ENCODE measurements at places on chromosomes 7 and 10.

DNA sequence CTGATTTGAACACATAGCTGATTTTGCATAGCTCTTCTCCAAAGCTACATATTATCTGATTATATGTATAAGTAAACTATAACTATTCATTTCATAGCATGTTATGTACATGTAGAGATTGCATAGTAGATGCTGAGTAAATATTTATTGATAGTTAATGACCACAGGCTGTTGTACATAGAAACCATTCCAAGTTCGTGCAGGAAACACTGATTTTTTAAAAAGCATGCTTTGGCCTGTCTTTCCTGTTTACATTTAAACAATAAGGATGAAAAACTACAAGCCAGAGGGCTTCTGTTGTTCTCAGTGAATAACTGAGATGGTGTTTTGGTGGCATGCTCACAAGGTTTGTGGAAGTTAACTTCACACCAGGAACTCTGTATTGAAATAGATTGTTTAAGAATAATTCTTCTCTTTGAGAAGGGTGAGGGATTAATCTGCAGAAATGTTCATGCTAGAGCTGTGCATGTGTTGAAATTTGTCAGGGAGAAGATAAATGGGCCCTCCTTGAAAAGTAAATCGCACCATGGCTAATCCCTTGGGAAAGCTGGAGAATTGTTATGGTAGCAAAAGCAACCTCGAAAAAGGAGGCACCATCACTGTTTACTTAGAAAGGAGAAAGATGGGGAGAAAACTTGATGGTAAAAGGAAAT, 120.2 kb upstream of the SP8 start:
- DNase-seq, result no peak

DNA sequence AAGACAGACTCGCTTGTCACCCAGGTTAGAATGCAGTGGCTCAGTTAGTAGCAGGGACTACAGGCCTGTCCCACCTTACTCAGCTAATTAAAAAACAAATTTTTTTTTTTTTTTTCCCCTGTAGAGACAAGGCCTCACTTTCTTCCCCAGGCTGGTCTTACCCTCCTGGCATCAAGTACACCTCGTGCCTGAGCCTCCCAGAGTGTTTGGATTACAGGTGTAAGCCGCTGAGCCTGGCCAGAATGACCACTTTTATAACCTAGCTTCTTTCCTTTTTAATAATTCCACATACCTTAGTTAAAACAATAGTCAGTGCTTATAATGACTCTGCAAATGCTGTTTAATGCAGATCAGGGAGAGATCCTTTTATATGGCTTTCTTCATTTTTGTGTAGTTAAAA, 31.3 kb downstream of the RSBN1L start:
- DNase-seq, result no peak

- DNase-seq, result no peak
These were observed 652.8 kb upstream of the CELF2 start for GRCh38 chr10:10364902-10365301.

GRCh38 chr7:80410081-80410480, 101.8 kb downstream of the GNAT3 start:
- no peak for DNase-seq

- DNase-seq, result no peak
These were observed 11.9 kb downstream of the MYO1G start for GRCh38 chr7:44966731-44967538.

- no peak for DNase-seq
These were observed 7.0 kb upstream of the FUOM start for GRCh38 chr10:133364645-133365431.

GRCh38 chr7:14381936-14382335, 392.5 kb upstream of the ETV1 start:
- no peak for DNase-seq

- no peak for DNase-seq
These were observed 132.9 kb downstream of the ZMIZ1 start for GRCh38 chr10:79201706-79202105.

GRCh38 chr10:110311357-110311949, 6.7 kb upstream of the SMNDC1 start:
- peak; percentile 7 for DNase-seq

- no peak for DNase-seq
These were observed 90.0 kb downstream of the CDK14 start for GRCh38 chr7:90686146-90686545.

- DNase-seq, result no peak
These were observed 148.7 kb downstream of the MYOF start for GRCh38 chr10:93333278-93333978.

- DNase-seq, result no peak
These were observed 10.1 kb downstream of the OTUD1 start for GRCh38 chr10:23448802-23449570.
